ENCODE measurements at places on chromosomes 7 and 10. TPM values are rescaled to one million over a fixed set of nuclear protein-coding genes. Genes with fewer than 3 reads are reported as not detected.

Gene LRRD1
- 0.20 TPM for total RNA-seq

Gene PIK3AP1
- not detected for total RNA-seq

Gene SLC18A3
- total RNA-seq: not detected

Gene DNAH11
- total RNA-seq: under 0.01 TPM

Gene TMEM26
- not detected for total RNA-seq

Gene FAM13C
- total RNA-seq: not detected

Gene NEURL1
- total RNA-seq: 0.39 TPM

Gene FXYD4
- not detected for total RNA-seq
